Midbrain (tissue), 1 donor: ENCODE measurements at places on chromosomes 1 and 21.

DNA sequence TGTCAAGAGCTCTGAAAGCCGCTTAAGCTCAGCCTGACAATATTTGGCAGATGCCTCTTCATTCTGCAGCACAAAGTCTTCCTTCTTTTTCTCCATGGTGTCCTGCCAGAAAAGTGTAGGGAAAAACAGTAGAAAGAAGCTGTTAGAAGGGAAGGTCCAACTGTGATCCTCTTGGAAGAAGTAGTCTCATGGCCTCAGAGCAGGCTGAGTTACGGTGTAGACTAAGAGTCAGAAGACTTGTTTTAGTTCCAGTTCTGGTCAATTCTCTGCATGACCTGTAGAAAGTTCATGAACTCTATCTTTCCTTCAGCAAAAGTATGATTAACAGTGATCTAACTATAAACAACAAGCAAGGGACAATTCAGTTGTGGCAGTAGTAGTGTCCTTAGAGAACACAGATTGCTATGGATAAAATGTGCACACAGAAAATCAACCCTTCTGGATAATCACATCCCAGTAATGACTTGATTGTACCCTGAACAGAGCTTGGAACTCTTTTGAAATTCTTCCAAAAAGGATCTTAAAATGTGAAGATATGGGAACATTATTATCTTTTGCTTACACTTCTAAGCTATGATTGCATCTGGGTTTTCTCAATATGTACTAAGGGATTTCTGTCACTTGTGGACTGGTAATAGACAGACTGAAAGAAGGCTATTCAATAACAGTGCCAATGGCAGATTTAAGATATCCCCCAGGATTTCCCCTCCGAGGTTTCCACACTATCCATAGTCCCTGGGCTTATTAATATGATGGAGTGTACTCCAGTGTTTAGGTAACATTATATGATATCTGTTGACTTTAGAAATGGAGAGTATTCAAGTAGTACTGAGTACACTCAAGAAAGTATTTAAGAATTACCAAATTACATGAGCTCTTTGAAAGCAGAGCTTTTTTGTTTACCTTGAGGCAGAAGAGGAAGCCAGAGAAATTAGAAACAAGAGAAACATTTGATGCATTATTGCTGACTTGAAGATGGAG lies 22.1 kb upstream of the GBP2 start:
- no peak for DNase-seq

DNA sequence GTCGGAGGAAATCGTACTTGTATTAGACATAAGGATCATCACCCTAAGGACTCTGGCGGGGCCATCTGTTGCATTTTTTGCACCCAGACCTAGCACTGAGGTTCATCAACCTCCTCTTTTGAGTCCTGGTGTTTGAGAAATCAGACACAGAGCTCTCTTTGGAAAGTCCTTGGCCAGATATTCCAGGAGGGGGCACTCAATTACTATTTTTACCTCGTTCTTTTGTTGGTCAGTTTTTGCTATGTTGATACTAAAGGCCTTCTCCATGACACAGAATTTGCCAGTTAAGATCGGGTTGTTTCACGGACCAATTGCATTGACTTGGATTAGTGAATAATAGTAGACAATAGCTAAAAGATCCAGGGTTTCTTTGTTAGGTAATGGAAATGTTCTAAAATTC lies 711.2 kb downstream of the KCNT2 start:
- no peak for DNase-seq

DNA sequence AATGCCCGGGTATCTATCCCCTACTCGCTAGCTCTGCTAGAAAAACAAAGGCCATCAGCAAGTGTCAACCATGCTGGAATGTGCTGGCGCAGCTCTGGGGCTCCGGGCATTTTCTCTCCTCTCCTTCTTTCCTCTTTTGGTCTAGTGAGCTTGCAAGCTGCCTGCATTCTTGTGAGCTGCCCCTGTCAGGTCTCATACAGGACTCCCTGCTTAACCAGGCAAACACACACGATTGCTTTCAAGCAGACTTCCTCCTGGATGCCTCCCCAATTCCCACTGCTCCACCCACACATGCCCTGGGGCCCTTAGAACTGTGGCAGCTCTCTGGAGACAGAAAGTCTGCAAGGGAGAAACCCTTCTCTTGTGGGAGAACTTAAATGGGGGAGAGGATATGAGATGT lies 35.7 kb upstream of the SUCO start:
- DNase-seq = no peak

DNA sequence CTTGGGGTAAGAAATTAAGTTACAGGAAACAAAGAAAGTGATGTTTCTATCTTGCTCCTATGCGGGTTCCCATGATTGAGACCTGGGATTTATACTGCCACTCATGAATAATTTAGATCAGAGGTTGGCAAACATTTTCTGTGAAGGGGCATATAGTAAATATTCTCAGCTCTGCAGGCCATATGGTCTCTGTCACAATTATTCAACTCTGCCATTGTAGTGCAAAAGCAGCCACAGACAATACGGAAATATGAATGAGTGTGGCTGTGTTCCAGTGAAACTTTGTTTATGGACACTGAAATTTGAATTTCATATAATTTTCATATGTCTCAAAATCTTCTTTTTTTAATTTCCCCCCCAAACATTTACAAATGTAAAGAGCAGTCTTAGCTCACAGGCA lies 127.2 kb downstream of the FOXD2 start:
- DNase-seq = no peak

DNA sequence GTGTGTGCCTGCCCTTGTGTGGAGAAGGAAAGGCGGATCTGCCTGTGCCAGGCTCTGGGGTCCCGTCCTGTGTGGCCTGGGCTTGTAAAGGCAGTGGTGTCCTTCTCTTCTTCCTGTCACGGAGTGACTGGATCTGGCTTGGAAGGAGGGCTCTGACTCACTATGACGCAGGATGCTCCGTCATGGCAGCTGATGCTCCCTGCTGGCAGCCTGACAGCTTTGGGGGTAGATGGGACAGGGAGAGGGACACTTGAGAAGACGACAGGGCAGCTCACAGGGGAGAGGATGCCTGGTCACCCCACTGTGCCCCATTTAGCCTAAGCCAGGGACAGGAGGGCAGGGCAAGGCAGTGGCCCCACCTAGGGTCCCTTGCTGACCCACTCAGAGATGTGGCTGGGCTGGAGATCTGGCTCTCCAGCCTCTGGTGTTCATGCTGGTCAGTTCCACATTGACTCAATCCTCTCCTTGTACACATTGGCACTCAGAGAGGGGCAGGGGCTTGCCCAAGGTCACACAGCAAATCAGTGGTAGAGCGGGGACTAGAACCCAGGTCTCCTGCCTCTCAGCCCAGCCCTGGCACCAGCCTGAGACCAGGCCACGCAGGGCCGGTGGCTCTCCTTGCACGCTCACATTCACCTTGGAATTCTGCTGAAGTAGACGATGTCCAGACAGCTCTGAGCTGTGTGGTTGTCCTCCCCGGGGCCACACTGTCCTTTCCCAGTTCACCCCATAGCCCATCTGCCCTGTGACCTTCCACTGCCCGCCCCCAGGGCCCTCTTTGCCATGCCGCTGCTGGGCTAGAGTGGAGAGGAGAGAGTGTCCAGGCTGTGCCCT lies 2.8 kb upstream of the FAM131C start:
- no peak for DNase-seq

GRCh38 chr1:112806090-112806642 lies 91.0 kb upstream of the PPM1J start:
- DNase-seq = no peak

- DNase-seq = no peak
Measured at GRCh38 chr1:221497046-221497445, 244.8 kb downstream of the DUSP10 start.

DNA sequence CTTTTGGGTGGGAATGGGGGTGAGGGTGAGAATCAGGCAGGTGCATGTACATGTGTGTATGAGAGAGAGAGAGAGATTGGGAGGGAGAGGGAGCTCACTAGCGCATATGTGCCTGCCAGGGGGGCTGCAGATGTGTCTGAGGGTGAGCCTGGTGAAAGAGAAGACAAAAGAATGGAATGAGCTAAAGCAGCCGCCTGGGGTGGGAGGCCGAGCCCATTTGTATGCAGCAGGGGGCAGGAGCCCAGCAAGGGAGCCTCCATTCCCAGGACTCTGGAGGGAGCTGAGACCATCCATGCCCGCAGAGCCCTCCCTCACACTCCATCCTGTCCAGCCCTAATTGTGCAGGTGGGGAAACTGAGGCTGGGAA lies 95.0 kb downstream of the EPHB2 start:
- DNase-seq = no peak

- no peak for DNase-seq
Measured at GRCh38 chr1:231419147-231419546, 2.9 kb downstream of the EGLN1 start.
